Sigmoid colon (tissue), 7 donors: ENCODE measurements at places on chromosomes 7 and 10. TPM values are rescaled to one million over a fixed set of nuclear protein-coding genes. Genes with fewer than 3 reads are reported as not detected.
A peak's percentile ranks its signal among the peaks of the same experiment; 100 is the strongest.

GRCh38 chr10:102312683-102313082, 67.4 kb downstream of the GBF1 start:
- no peak for DNase-seq

DNA sequence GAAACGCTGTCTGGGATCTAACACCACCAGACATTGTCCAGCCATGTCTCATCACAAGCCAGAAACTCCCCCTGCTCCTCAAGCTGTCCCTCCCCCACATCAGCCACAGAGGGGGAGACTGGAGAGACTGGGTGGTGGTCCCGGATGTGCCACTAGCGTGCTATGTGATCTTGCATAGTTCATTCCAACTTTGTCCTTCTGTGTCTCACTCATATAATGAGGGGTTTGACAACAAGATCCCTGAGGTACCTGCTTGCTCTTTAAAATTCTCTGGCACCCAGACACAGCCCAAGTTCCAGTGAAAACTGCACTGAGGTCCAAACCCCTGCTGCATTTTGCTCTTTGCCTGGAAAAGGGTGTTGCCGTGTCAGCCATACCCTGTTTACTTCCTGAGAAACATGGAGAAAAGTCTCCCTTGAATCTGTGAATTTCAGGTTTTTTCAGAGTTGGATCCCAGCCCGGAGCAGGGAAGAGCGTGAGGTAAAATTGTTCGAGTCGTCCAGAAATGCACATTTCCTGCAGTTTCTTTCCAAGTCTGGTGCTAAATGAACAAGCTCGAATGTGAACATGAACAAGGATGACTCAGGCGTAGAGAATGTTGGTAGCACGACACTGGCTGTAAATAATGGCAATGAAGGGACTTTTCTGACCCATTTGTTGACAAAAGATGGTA, 156.6 kb downstream of the CCDC3 start:
- peak; percentile 70 for DNase-seq

- no peak for DNase-seq
Observed at GRCh38 chr7:2575046-2575732, 16.4 kb downstream of the IQCE start.

- DNase-seq = no peak
Observed at GRCh38 chr7:115734641-115735040, 295.9 kb downstream of the TFEC start.

- no peak for DNase-seq
Observed at GRCh38 chr7:106862317-106863089, 2.6 kb upstream of the PIK3CG start.

GRCh38 chr7:86248977-86249376, 394.7 kb upstream of the GRM3 start:
- DNase-seq = no peak

DNA sequence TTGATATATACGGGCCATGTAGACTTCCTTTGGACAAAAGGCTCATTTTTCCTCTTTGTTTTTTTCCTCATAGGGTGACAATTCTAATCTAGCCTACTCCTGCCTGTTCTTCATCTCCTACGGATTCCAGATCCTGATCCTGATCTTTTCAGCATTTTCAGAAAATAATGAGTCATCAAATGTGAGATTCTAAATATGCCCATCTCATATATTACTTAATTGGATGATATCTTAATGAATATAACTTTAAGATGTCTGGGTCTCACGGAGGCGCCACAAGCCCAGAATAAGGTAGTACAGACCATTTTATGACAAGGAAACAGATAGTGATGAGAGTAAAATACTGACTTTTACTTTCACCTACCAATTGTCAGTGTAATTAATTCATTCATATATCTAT, 11.4 kb downstream of the ABCC2 start:
- no peak for DNase-seq

DNA sequence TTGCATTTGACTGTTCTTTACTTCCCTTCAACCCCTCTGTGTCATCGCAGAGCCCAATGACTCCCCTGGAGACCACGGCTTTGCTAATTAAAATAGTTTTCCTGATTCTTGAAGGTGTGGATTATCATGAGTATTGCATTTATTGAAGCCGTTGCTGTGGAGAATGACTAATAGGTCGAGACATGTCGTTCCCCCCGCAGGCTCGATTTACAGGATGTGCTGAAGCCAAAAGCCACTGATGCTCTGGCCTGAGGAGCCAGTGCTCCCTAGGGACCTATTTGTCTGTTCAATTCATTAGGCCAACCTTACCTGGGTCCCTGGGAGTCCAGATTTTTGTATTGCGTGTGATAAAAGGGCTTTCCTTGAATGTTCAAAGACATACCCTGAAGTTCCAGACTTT, 102.3 kb downstream of the NPTX2 start:
- no peak for DNase-seq

- no peak for DNase-seq
Observed at GRCh38 chr7:93048136-93048930, 69.4 kb downstream of the SAMD9 start.

The ZNF37A gene
- 3.0 TPM for polyA plus RNA-seq
